ENCODE measurements at places on chromosomes 7 and 10.

- no peak for DNase-seq
Observed at GRCh38 chr7:13197501-13197900, 510.1 kb downstream of the ARL4A start.

- DNase-seq: no peak
Observed at GRCh38 chr7:130513447-130513846, 21.6 kb downstream of the MEST start.

DNA sequence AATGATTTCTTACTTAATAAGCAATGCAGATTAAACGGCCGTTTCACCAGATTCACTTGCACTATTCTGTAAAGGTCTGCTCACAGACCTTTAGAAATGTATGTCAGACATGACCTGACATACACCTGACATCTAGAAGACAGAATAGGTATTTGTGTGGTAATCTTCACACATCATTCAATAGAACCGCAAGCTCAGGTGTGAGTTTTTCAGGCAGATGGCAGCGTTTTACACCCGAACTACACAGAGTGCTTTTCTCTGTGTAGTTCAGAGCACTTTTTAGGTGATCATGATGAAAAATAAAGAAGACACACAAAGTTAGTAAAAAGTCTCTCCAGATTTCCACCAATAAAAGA is 63.2 kb downstream of the PRKCQ start:
- DNase-seq: no peak

- peak; percentile 78 for DNase-seq
Observed at GRCh38 chr10:51176976-51177695, 102.8 kb downstream of the PRKG1 start.

- DNase-seq: no peak
Observed at GRCh38 chr10:57457972-57458512, 809.7 kb downstream of the IPMK start.

DNA sequence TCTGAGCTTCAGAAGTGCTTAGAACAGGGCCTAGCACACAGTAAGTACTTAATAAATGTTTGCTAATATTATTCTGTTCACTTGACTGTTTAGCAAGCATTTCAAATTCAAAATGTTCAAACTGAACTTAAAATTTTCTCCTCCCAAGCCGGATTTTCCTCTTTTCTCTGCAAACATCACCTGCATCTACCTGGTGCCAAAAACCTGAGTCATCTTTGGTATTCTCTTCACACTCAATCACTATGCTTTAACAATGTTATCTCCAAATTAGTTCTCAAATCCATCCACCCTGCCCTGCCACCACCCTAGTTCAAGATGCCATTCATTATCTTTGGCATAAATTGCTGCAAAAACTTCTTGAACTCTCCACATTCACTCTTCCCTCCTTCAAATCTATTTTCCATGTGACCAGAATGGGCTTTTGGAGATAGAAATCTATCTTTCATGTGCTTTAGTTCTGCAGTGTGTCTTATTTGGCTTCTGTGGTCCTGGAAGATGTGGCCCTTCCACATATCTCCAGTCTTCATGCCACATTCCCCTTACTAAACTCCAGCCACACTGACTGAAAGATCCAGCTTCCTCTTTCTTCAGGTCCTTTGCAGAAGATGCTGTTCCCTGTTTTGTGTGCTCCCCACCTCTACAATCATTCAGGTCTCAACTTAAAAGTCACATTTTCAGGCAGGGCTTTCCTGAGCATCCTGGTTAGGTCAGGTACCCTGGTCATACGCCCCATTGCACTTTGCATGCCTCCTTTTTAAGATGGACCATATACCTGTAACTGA is 2.0 kb downstream of the GGCT start:
- DNase-seq: no peak

DNA sequence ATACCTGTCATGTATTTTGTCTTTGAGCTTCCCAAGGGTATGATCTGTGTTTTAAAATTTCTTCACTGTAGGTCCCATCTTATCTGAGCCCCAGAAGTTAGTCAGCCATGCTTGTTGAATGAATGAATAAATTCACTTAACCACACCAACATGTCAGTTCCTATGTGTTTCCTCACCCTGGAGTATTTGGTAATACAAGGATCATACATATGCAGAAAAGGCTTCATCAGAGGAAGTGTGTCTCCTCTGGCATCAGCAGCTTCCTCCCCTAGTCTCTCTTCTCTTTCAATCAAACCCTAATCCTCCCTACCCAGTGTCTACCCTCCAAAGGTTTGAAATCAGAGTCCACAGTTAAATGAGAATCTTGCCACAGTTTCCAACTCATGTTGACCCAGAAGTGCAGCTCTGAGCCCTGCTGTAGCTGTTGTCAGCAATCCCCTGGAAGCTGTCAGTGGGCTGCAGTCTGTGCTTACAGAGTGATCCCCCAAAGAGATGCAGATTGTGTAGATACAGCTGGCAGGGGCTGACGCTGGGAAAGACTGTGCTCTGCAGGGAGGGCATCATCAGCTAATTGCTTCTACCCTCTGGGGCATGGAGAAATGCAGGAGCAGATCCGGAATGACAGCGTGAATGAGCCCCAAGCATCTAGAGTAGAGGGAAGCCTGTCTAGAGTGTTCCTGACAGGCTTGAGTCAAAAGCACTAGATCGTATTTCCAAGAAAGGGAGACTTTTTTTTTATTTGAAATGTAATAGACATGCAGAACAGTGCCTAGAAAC is 105.0 kb upstream of the WDR11 start:
- DNase-seq: no peak
